Stimulated activated CD4-positive, alpha-beta T cell treated with anti-CD3 and anti-CD28 coated beads, Interleukin-2, amount 100 ng/mL, for 4 hours (primary cell): ENCODE measurements at places on chromosomes 3 and 15.

- DNase-seq, result no peak
These were observed 249.1 kb downstream of the UACA start for GRCh38 chr15:70514251-70514650.

GRCh38 chr3:108673988-108674661 is 83.1 kb downstream of the RETNLB start:
- DNase-seq, result no peak

DNA sequence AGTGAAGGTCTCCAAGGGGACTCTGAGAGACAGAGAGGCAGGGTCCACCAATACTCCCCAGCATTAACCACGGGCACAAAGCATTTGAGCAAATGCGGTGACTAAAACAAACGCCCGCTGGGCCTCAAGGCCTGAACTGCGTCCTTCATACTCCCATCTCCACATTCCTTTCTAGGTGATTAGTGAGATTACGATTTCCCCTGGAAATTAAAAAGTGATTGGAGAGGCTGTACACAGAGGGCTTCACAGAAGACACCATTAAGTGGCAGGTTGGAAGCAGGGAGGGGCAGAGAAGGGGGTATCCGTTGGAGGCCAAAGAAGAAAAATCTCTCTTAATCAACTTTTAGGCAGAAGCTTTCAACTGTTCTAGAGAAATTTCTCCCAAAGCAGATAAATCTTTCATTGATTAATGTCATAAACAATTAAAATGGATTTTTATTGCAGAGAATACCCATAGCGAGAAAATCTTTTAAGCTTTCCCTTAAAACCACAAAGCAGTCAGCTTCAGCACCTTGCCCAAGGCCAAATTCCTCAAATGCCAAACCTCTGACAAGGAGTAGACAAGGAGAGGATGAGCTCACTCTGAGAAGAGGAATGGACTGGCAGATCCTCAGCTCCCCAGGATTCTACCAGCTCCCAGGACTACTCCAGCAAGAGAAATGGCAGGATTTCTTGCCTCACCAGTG is 38.2 kb downstream of the MB21D2 start:
- DNase-seq, result no peak

DNA sequence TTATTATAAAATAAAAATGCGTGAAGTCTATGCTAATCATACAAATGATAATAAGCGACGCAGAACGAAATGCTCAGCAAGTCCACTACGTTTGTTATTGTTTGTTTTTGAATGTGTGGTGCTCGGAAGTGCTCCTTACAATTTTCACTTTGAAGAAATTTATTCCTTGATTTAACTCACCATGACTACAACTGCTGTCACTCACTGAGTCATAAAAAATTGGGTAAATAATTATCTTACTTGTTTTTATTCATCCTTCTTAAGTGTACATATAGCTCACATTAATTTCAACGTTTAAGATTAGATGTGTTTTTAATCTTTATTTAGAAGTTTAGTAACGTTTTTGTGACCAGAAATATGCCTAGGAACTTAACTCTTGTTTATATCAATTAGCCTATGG is 66.7 kb upstream of the NANOGP8 start:
- DNase-seq, result no peak

GRCh38 chr15:68259883-68260282 is 17.7 kb upstream of the FEM1B start:
- no peak for DNase-seq

DNA sequence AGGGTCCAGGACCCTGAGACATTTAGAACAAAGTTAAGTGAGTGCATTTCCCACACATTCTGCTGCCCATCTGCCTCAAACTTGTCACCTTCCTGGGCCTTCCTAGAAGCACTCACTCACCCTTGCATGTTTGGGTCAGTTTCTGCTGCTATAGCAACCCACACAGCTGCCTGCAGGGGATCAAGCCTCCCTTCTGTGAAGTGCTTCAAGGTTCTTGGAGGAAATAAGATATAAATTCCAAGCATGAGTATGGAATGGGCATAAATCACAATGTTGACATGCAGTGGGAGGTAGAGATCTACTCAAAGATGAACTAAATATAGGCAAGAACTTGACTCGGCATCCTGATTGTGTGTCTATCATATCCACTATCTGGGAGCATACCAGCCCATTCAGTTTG is 140.4 kb downstream of the SLC9A9 start:
- DNase-seq, result no peak

DNA sequence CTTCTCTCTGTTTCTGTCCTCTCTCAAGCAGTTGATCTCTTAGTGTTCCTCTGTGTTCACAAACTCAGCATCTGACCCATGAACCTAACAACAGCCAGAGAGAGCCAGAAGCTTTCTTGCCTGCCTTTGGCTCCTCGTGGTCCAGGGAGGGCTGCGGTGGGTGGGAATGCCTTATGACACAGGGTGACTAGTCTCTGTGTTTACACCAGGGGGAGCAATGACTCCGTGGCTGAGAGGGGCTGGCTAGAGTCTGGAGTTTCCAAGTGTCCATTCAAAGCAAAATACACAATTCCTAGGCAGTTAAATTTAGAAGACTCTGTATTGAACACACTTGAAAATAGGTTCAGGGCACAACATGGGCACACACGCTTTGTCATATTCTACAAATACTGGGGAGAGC is 370.0 kb upstream of the FRG2C start:
- no peak for DNase-seq

GRCh38 chr3:123335007-123335670 is 113.8 kb downstream of the ADCY5 start:
- DNase-seq, result no peak

- no peak for DNase-seq
These were observed 23.4 kb upstream of the ACAP2 start for GRCh38 chr3:195466251-195466650.

- no peak for DNase-seq
These were observed 37.0 kb upstream of the CDCP1 start for GRCh38 chr3:45182915-45183871.

GRCh38 chr15:35691173-35691761 is 145.3 kb upstream of the DPH6 start:
- DNase-seq, result no peak

- no peak for DNase-seq
These were observed 22.8 kb upstream of the ATP8B4 start for GRCh38 chr15:50141856-50142255.

DNA sequence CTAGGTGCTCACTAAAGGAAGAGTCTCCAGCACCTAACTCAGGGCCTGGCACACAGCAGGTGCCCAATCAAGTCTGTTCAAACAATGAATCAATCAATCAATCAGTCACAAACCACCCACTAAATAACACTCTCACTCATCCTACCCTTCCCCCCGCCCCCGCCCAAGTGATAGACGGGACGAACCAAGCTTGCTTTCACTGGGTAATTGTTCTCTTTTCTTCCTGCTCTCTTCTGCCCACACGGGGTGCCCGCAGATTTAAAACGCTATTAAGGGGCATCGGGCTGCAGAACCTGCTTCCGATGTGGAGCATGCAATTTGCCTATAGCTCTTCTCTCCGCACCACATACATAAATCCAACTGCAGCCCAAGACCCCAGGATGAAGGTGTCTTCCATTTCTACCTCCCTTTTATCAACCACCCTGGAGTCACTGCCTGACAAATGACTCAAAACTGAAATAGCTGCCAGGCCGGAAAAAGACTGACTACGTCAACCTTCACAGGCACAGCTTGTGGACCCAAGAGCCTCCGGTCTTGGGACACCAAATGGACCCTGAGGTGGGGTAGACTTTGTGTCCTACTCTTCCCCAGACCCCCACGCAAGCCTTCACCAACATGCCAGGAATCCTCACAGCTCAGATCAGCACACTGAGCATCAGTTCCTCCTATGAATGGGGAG is 1.7 kb downstream of the KLHL25 start:
- DNase-seq, result peak; percentile 19

GRCh38 chr15:45801543-45801942 is 166.7 kb downstream of the SQOR start:
- no peak for DNase-seq

- DNase-seq, result no peak
These were observed 222.4 kb downstream of the CPNE4 start for GRCh38 chr3:131812433-131812832.

DNA sequence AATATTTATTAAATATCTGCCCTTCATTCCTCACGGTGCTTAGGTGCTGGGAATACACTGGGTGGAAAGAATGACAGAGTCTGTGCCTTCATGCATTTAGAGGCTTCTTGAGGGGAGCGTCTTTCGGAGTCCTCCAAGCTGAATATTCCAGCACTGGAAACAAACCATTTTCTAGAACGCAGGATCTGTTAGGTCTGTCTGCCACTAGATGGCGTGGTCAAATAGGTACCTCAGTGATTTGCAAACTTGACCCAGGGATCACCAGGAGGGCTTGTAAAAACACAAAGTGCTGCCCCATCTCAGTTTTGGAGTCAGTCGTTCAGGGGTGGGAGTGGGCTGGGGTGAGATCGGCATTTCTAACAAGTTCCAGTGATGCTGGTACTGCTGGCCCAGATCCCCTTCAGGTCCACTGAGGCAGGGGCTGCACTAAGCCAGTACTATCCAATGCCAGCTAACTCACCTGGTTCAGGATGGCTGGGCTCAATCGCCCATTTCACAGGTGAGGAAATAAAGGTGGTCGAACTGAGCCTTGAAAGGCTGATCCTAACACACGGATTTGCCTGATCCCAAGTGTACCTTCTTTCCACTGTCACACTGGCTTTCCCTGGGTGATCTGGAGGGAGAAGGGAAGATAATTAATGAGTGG is 14.8 kb downstream of the ARNT2 start:
- no peak for DNase-seq

DNA sequence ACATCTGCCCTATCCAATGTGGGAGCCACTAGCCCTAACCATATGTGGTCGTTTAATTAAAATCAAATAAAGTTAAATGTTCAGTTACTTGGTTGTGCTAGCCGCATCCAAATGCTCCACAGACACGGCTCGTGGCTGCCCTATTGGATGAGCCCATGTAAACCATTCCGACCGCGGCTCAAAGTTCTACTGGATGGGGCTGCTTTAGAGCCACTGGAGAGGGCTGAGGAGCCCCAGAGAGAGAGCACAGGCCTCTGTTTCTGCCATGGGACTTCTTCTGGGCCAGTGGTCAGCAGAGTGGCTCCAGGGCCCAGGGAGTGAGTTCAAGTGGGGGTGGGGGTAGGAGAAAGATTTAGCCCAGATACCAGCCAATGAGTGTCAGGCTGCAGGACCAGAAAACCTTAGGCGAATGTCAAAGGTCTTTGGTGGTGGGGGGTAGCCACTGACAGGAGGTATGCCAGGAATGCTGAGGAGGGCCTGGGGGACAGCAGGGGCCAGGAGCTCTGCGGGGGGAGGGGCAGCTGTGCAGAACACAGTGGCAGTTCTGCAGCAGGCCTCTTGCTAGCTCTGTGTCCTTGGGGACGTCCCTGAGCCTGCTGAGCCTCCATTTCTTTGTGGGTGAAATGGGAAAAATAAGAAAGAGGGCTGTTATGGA is 30.1 kb downstream of the SPSB4 start:
- DNase-seq, result no peak

DNA sequence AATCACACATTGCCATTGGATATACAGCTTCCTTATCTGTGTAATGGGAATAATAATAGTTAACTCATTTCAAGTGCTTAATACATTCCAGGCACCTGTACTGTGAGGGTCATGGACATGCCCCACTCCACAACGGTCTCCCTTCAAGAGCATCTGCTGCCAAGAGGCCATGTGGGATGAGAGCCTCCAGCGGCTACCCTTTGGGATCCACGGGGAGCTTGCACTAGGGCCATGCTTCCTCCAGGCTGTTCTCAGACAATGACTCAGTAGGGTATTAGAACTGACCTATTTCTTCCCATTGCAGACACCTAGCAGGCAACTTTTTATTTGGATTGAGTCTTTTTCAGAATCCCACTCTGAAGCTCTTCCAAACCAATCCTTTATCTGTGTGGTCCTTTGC is 1078.9 kb downstream of the TUSC7 start:
- DNase-seq, result no peak

DNA sequence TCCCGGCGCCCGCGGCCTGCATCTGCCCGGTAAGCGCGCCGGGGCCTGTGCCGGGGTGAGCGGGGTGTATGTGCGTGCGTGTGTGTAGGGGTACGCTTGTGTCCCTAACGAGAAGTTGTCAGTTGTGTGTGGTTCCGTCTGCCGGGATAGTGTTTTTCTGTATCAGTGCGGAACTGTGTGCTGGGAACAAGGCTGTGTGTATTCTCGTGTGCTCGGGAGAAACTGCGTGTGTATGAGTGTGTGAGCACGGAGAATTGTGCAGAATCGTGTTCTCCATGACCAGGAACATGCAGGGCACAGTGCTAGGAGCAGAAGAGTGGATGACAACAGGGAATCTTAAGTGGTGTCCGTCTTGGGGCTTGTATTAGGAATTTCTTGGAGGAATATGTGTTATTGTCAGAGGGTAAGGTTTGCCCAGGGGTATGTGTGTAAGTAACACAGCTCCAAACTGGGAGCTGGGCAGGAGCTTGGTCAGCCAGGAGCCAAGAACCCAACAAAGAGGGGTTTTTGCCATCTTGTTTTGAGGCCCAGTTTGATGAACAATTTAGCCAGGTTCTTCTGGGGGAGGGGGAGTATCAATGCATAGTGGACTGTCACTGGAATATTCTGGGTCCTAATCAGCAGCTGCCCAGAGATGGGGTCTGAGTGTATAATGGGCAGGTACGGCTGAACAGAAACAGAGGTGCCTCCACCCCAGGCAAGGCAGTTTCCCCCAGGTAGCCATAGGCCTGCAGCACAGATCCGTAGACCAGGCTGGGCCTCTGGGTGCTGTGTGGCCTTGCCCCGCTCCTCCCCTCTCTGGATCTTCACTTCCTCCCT is 2.1 kb downstream of the ISL2 start:
- no peak for DNase-seq

GRCh38 chr3:85591451-85591850 is 632.7 kb downstream of the CADM2 start:
- DNase-seq, result no peak

DNA sequence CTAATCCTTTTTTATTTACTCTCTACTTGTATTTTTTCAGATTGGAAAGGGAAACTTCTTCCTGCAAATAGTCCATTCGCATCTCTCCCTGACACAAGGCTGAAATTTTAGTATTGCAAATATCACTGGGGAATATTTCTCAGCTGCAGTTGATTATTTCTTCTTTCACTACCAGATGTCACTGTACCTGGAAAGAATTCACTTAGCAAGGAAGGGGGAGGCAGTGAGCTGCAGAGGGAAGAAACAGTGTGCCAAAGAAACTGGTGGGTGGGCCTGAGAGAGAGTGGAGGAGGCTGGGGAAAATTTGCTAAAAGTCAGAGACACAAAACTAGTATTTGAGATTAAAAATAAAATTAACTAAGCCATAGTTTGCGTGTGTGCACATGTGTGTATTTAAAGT is 142.3 kb upstream of the STT3B start:
- no peak for DNase-seq

- no peak for DNase-seq
These were observed 445.0 kb upstream of the TGFBR2 start for GRCh38 chr3:30161375-30161774.

GRCh38 chr3:12983319-12983718 is 89.9 kb downstream of the IQSEC1 start:
- DNase-seq, result no peak

DNA sequence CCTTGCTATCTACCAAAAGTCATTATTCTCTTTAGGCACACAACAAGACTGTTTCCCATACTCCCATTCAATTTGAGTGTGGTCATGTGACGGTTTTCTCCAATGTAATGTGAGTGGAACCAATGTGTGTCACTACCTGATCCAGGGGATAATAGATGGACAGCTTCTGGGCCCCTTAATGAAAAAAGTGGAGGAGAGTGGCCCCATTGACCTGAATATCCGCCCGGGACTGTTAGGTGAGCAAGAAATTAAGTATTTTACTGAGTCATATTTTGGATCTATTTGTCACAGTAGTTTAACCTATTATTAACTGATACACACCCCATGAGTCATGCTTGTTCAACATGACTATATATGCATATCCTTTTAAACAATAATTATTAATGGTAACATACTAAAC is 15.1 kb upstream of the ARID3B start:
- no peak for DNase-seq

- no peak for DNase-seq
These were observed 2.9 kb upstream of the MYL3 start for GRCh38 chr3:46866032-46866595.
